Suprapubic skin (tissue), 4 donors: ENCODE measurements at places on chromosomes 11 and 22.

GRCh38 chr11:84720706-84721402, 906.3 kb downstream of the DLG2 start:
- no peak for DNase-seq

GRCh38 chr22:37559521-37559900, 769 bp upstream of the CDC42EP1 start:
- no peak for DNase-seq

- no peak for DNase-seq
Observed at GRCh38 chr11:1267441-1268100, 41.9 kb downstream of the TOLLIP start.

DNA sequence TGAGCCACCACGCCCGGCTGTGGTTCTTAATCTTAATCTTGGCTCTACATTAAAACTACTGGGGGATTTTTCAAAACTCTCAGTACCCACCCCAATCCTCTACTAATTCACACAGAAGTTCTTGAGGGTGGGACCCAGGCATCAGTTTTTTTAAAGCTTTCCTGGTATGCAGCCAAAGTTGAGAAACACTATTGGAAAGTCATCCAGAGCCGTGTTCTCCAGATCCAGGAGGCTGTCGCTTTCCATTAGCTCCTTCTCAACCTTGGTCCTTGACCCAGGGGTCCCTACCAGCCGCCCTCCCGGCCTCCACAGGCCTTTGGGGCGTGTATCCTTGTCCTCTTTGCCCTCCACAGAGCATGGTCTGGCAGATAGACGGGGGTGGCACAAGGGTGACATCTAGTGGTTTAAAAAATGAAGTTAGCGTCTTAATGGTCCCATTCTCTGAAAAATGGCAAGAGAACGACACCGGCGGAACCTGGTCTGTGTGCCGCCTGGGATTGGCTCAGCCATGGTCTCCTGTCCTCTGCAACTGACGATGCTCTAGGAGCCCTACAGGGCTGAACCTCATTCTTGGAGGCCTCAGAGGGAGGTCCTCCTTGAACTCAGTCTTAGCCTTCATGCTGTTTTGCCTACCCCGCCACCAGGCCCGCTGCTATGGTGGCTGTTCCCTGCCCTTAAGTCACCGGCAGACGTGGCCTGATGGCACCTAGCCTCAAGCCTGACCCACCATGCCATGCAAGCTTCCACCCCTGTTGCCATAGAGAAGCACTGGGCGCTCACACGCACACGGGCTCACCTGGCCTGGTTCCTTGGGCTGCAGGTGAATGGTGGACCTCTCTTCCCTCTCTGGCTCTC, 152.0 kb upstream of the SYN3 start:
- no peak for DNase-seq

DNA sequence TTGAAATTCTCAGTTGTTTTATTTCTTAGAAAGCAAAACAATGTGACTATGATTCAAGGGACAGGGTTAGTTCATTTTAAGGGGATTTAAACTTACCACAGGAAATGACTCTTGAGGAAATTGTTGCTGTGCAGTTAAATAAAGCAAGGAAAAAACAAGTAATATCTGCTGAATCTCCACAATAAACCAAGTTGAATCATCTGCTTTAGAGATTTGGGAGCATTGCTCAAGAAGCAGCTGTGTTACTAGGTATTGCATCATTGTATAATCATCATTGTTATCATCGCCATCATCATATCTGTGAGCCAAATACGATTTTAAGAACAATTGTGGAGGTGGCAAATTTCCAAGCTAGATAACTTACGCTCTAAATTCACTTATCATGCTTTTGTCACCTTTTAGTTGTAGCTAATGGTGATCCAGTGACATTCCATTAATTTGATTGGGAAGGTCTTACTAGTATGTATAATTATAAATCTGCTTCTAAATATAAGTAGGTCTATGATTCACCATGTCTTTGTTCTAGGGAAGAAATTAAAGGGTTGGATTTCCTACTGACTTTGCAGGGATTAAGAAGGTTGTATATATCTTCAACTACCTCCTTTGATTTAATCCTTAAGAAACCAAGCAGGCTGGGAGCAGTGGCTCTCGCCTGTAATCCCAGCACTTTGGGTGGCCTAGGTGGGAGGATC, 19.9 kb downstream of the MMP10 start:
- no peak for DNase-seq
